Stimulated activated CD4-positive, alpha-beta T cell treated with anti-CD3 and anti-CD28 coated beads, TNF-alpha, amount 100 ng/mL, for 48 hours (primary cell): ENCODE measurements at places on chromosomes 7 and 10.

GRCh38 chr10:44195112-44196007 lies 189.5 kb downstream of the CXCL12 start:
- no peak for DNase-seq

DNA sequence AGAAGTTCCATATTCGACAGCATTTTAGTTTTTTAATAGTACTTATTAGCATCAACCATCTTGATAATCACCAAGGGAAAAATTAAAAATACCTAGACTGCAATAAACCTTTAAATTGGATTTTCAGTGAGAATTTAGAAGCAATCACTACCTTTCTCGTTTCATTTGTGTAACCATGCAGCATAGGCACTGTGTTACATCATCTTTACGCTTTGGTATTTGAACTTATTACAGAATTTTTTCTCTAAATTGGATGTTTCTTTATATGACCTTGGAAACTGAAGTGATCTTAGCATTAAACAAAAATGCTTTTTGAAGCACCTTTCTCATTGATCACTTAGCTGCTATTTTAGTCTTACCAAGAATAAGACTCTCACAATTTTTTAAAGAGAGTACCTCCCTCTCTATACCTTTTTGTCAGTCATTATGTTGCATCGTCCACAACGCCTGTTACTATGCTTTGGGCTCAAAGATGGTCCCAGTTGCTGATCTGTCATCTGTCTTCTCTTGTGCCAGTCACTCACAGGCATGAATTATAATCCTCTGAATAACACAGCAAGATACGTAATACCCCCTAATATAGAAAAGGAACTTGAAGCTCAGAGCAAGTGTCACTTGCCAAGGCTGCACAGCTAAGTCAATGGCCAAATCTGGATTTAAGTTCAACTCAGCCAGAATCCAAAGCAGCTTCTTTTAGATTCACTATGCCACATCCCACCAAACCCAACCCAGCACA lies 19.6 kb upstream of the ASCC1 start:
- no peak for DNase-seq

DNA sequence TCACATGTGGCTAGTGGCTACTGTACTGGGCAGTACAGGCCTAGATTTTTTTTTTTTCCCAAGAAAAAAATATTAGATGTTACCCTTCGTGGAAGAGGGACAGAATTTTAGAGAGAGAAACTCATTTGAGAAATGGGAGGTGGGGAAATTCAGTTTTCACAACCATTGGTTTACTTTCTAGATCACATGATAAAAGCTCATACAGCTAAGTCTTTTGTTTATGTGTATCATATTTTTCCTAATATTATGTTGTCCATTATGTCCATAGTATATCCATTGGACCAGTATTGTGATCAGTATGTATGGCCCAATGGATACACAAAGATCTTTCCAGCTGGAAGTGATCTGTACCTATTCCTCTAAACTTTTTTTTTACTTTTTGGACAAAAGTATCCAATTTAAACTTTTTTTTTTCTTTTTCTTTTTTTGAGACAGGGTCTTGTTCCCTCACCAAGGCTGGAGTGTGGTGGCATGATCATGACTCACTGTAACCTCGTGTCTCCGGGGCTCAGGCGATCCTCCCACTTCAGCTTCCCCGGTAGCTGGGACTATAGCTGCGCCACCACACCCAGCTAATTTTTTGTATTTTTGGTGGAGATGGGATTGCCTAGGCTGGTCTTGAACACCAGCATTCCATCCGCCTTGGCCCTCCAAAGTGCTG lies 4.1 kb downstream of the CALU start:
- DNase-seq: no peak

- DNase-seq: no peak
Observed at GRCh38 chr7:113636727-113637421, 281.9 kb downstream of the PPP1R3A start.

GRCh38 chr7:43077732-43078391 lies 34.6 kb upstream of the HECW1 start:
- DNase-seq: no peak

DNA sequence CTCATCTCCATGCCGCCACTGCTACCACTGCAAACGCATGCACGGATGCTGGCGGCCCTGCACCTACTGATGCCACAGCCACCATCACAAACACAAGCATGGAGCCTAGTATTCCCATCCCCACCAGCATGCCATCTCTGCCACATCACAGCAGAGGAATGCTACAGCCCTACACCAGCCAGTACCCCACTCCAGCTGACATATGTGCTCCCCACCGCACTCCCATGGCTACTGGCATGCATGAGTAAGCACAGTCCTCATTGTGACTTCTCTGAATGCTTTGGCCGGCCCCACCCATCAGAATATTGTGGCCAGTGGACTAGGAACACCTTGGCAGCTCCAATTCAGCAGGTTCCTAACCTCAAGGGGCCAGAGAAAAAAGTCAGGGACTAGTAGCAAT lies 705.5 kb downstream of the POM121L12 start:
- DNase-seq: no peak

- DNase-seq: no peak
Observed at GRCh38 chr7:91569728-91570457, 305.7 kb downstream of the FZD1 start.

DNA sequence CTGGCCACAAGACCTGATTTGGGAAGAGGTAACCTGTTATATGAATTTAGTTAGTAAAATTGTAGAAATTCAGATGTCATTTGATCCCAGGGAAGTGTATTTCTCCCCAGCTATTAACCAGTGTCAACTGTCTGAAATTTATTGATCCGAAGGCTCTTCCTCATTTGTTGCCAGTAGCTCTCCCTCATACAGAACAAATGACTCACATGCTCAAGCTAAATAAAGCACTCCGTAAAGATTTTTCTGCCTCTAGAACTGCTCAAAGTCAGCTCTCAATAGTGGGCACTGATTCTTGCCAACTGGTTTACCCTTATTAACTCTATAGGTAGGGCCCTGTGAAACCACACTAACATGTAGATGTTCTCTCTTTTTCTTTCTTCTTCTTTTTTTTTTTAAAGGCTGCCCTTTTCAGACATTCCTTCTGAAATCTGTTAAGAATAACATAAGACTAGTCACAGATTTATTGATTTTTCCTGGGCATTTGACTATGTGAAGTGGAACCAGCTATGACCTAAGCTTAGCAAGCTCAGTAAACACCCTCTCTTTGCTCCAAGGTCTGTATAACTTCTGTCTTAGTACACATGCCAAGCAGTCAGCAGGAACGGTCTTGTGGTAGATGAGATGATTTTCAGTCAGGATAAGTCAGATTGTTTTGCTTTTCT lies 21.8 kb downstream of the RPA3 start:
- no peak for DNase-seq

DNA sequence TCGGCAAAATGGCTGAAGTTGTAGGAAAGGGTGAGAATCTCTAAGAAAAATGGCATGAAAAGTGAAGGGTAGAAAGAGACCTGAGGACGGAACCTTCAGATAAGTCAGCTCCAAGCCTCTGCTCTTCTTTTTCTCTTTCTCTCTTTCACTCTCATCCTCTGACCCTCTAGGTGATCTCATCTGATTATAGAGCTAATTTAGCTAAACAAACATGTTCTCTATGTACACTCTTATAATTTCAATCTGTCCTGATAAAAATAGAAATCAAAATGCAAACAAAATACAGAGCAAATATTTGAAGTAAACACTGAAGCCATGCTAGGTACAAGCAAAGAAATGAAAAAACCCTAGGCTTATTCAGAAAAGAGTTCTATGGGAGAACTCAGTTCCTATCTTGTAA lies 14.4 kb upstream of the CUBN start:
- no peak for DNase-seq

DNA sequence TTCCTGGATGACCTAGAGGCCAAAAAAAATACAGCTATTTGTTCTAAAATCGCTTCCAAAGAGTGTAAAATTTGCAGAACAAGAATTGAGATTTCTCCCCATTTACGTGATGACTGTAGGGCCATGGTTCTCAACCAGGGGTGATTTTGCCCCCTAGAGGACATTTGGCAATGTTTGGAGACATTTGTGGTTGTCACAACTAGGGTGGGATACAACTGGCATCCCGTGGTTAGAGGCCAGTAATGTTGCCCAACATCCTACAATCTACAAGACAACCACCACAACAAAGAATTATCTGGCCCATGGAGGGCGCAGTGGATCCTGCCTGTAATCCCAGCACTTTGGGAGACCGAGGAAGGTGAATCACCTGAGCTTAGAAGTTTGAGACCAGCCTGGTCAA lies 22.8 kb upstream of the MALSU1 start:
- no peak for DNase-seq

GRCh38 chr7:2354939-2355704 lies 495 bp downstream of the EIF3B start:
- DNase-seq: no peak

- DNase-seq: no peak
Observed at GRCh38 chr7:94933256-94933990, 26.0 kb downstream of the PPP1R9A start.

DNA sequence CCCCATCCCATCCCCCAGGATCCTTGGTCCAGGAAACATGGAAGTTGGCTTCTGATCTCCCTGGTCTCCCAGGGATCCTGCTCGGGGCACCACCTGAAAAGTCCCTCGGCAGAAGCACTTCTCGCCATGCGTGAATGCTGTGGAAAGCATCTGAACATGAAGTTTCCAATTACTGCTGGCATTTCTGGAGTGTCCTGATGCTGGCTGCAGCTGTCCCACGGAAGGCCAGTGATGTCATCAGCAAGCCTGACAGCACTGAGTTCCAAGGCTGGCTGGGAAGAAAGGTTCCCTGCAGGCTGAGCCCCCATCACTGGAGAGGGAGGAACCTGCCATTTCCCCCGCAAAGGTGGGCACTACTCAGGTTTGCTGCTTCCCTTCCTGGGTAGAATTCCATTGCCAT lies 71.4 kb downstream of the KCNMA1 start:
- DNase-seq: no peak

GRCh38 chr10:126037946-126038345 lies 141.6 kb downstream of the FANK1 start:
- DNase-seq: no peak

- no peak for DNase-seq
Observed at GRCh38 chr10:73017955-73018480, 63.4 kb upstream of the PLA2G12B start.
